ENCODE measurements at places on chromosomes 12 and 14.

GRCh38 chr12:97257726-97258125 lies 204.9 kb upstream of the RMST start:
- DNase-seq = no peak

- DNase-seq = no peak
Observed at GRCh38 chr14:53996041-53996440, 39.4 kb upstream of the BMP4 start.

GRCh38 chr14:73245480-73246325 lies 8.4 kb downstream of the PAPLN start:
- DNase-seq = peak; percentile 35

GRCh38 chr12:43261701-43262100 lies 290.3 kb downstream of the ADAMTS20 start:
- no peak for DNase-seq

DNA sequence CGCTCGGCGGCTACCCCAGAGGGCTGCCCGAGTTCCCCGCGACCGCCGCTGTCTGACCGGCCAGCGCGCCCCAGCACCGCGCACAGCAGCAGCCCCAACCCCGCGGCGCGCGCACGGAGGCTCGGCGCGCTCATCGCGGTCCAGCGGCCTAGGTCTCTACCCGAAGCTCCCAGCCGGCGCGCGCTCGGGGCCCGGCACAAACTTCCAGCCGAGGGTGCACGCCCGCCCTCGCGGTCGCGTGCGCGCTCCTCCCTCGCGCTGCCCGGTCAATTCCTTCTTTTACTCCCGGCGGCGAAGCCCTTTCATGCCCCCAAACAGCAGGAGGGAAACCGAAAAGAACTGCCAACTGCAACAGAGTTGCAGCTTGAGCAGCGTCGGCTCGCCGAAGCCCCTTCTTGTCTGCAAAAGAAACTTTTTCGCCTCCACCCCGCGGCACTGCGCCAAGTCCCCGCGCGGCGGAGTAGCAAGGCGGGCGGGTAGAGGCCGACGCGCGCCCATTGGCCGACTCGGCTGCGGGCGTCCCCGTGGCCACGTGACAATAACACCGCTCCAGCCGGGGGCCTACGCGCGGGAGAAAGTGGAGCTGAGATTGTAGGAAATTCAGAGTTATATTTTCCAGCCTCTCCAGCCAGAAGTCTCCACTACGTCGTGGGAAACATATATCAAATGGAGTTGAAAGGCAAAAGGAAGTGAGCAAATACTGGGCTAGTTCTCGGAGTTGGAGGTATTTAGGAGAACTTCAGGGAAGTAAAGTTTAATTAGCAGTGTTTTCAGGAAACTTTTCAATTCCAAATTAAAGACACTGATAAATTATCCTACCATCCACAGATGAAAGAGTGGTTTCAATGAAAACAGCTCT lies at the start of gene LRIG3:
LRIG3 (minus strand) TSS at position 403 of the 859 bp plus-strand sequence; CDS start at position 134, 269 bp downstream.
- DNase-seq = peak; percentile 41

DNA sequence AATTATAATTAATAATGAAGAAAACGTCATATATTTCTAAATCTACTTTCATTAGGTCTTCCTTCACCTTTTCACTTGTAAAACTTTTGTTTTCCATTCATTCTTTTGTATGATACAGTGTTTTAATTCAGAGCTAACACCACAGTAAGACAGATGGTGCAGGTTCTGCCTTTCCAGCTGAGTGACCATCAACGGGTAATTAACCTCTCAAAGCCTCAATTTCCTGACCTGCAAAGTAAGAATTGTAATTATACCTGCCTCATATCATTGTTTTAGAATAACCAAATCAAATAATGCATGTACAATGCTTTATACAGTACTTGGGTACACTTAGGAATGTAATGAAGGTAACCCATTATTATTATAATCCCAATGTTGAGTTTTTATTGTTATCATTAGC lies 157.6 kb downstream of the FOXA1 start:
- no peak for DNase-seq

- no peak for DNase-seq
Observed at GRCh38 chr12:120739821-120740613, 14.4 kb downstream of the ACADS start.

- DNase-seq = no peak
Observed at GRCh38 chr12:3204143-3204542, 127.0 kb downstream of the TSPAN9 start.

DNA sequence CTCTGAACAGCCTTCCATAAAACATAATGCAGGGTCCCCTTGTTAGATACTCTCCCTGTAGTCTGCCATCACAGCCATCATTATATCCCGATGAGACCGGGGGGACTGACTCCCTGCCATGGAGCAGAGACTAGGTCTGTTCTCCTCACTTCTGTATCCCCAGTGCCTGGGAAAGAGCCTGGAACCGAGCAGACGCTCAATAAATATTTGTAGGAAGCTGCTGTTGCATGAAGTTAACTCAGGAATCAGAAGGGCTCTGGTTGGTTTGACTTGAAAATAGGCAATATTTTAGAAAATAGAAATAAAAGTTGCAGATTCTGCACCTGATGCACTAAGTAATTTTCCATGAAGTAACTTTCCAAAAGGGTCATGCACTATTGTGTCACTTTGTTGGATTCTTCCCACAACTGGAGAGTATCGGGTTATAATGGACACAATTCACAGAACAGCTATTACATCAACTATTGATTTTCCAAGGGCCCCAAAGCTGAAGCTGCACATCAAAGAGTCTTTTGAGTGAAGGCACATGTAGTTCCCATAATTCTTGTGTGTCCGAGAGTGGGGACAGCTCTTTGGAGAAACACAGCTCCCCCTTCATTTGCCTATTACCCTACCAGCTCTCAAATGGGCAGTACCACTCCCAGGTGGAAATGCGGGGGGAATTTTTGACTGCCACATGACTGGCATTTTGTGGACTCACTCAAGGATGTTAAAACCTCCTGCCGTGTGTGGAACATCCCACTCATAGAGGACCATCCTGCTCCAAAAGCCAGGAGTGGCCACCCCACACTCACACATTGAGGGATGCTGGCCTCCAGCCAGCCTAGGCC lies 18.8 kb downstream of the CLMN start:
- no peak for DNase-seq

DNA sequence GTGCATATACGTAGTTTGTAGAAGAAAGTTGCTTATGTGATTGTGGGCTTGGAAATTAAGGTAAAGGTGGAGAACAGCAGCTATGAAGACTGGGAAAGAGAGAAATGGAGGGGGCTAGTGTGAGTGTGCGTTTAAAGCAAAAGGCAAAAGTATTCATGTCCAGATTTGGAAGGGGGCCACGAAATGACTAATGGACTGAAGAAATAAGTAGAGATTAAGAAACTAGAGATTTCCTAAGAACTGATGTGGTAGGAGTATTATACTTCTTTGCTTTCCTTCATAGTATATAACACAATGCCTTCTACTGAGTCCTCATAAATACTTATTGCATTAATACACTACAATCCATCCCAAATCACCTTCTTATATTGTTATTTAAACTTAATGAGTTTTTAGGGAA lies 298.6 kb upstream of the NOVA1 start:
- no peak for DNase-seq

DNA sequence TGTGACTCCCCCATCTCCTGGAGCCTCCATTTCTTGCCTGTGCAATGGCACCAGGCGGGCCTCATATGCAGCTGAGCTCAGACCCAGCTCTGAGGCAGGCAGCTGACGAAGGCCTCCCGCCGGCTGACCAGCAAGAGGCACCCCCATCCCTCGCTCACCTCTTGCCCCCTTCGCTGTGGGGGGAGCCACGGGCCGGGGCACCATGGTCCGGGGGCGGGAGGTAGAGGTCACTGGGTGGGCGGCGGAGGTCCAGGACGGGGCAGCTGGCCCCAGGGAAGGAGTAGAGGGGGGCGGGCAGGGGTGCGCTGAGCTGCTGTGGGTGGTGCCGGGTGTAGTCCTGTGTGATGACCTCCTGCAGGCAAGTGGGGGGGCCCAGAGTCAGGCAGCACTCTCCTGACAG lies 39.4 kb downstream of the RFLNA start:
- no peak for DNase-seq

GRCh38 chr12:130574402-130574801 lies 141.7 kb downstream of the RIMBP2 start:
- no peak for DNase-seq

- DNase-seq = no peak
Observed at GRCh38 chr12:91140026-91140931, 29.0 kb upstream of the LUM start.

DNA sequence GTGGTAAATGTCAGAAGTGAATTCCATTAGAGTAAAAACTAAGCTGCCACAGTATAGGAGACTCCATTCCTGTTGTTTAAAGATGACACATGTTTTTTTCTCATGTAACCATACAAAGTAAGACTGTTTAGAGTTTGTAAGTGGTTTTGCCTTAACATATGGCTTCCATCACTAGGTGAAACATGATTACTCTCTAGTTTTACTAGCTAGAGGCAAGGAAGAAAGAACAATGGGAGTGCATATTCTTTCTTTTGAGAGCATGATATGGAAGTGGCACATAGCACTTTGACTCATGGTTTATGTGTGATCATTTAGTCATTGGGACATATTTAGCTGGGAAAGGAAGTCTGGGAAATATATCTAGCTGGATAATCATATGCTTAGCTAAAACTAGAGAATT lies 7.7 kb downstream of the ATF7IP start:
- DNase-seq = no peak

GRCh38 chr12:101957252-101957959 lies 80.0 kb downstream of the DRAM1 start:
- DNase-seq = no peak

DNA sequence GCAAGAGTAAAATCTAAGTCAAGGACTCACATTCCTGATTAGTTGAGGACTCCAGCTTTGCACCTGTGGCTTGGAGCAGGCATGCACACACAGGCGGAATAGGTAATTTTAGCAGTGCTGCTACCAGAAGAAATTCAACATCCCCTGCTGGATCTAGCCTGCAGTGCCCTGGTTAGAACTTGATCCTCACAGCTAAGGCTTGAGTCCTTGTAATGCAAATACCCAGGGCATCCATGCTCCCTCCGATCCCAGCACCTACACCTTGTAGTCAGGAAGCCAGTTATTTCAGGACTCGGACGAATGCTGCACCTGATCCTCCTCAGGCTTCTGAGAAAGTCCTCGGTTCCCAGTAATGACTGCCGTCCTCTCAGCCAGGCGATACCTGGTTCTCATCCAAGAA lies 309.0 kb upstream of the AMIGO2 start:
- DNase-seq = no peak

GRCh38 chr12:96495155-96495554 lies 5.8 kb downstream of the CFAP54 start:
- DNase-seq = no peak

- no peak for DNase-seq
Observed at GRCh38 chr12:56953314-56953713, 4.1 kb downstream of the RDH16 start.

- no peak for DNase-seq
Observed at GRCh38 chr14:74240794-74241651, 1.8 kb downstream of the VSX2 start.

DNA sequence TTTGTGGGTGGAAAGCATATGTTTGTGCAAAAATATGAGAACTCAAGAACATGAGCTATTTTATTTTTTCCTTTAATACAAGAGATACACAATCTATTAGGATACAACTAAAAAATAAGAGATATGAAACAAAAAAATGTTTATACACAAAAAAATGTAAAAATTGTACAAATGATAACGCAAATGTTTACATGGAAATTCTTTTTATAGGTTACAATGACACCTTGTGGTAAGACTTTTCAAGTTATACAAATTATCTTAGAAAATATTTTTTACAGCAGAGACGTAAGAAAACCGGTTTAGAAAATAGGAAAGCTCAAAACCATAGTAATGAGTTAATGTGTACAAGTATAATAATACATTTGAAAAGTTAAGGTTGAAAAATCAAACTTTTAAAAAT lies 25.5 kb downstream of the CEP83 start:
- DNase-seq = no peak

- DNase-seq = no peak
Observed at GRCh38 chr14:100605230-100605629, 18.0 kb upstream of the BEGAIN start.

DNA sequence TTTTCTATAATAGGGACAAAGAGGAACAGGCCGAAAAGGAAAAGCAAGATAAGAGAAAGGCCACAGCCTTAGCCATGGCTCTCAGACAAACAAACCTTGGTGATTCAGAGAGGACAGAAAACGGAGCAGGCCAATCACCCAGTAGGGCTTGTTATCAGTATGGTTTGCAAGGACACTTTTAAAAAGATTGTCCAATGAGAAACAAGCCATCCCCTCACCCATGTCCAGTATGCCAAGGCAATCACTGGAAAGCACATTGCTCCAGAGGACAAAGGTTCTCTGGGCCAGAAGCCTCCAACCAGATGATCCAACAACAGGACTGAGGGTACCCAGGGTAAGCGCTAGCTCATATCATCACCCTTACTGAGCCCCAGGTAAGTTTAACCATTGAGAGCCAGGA lies 243.8 kb upstream of the BTG1 start:
- no peak for DNase-seq

DNA sequence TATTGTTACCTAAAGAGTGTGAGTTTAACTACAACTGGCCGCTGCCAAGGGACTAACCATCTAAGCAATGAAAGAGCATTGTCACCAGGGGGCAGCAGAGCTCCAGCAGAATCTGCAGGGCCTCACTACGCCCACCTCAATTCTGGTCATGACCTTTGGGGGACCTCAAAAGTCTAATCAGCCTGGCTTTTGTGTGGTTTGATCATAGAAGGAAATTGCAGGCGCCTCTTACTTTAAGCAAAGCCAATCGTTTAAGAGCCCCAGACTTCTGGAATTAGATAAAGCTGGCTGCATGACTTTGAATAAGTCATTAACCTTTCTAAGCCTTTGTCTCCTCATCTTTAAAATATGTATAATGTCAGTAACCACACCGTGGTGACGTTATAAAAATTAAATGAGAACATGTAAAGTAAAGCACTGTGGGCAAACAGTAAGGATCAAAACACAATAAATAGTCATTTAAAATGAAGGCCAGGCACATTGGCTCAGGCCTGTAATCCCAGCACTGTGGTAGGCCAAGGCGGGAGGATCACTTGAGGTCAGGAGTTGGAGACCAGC lies 58.6 kb downstream of the TBX3 start:
- DNase-seq = peak; percentile 27

GRCh38 chr12:43836475-43836989 lies 651 bp downstream of the TMEM117 start:
- no peak for DNase-seq

DNA sequence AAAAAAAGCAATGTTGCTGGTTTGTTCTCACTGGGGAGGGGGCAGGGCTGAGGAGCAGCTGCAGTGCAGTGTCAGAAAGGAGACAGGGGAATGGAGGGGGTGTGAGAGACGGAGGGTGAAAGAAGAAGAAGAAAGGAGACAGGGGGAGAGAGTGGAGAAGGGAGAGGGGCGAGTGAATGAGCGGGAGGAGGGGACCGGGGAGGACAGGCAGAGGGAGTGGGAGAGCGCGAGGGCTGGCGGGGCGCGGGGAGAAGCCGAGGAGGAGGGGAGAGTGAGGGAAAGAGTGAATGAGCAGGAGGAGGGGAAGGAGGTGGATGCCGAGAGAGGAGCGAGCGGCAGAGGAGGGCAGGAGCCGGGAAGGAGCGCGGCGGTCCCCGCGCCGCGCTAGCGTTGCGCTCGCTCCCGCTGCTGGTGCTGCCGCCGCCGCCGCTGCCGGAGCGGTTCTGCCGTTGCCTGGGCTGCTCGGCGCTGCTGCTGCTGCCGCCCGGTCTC lies at the start of gene NOVA1:
NOVA1 (minus strand) TSS at position 445 of the 492 bp plus-strand sequence. CDS start 597 bp downstream, outside the sequence.
- no peak for DNase-seq

All from activated CD4-positive, alpha-beta T cell treated with anti-CD3 and anti-CD28 coated beads, Interleukin-2, amount 50 U/mL, for 16 hours (primary cell).